EL (cell line): ENCODE measurements at places on chromosomes 4 and X.
A peak's percentile ranks its signal among the peaks of the same experiment; 100 is the strongest.

GRCh38 chr4:73718375-73719373, 21.7 kb upstream of the CXCL8 start:
- DNase-seq: peak; percentile 34

GRCh38 chrX:135295944-135296305, 13.4 kb upstream of the ETDC start:
- DNase-seq: no peak

DNA sequence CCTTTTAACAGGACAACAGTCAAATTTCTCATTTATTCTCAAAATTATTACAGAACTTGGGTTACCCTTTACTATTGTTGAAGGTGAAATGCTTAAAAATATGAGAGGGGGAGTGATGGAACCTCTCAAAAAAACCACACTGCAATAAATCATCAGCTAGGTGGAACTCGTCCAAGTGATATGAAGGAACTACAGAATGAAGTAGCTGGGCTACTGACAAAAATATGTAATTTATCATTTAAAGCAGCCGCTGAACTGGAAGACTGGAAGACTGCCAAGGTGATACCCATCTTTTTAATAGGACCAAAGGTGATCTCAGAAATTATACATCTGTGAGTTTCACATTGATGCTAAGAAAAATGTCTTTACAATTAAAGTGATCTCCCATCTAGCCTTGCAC, 597.7 kb upstream of the TENM3 start:
- no peak for DNase-seq

- DNase-seq: no peak
These were observed 620.0 kb downstream of the ADGRL3 start for GRCh38 chr4:61820136-61820535.

- no peak for DNase-seq
These were observed 522.3 kb downstream of the TRIML1 start for GRCh38 chr4:188661502-188661901.

- no peak for DNase-seq
These were observed 130.9 kb upstream of the FAM9B start for GRCh38 chrX:9164533-9165426.

- DNase-seq: no peak
These were observed 161.7 kb upstream of the NAP1L5 start for GRCh38 chr4:88859191-88859812.

DNA sequence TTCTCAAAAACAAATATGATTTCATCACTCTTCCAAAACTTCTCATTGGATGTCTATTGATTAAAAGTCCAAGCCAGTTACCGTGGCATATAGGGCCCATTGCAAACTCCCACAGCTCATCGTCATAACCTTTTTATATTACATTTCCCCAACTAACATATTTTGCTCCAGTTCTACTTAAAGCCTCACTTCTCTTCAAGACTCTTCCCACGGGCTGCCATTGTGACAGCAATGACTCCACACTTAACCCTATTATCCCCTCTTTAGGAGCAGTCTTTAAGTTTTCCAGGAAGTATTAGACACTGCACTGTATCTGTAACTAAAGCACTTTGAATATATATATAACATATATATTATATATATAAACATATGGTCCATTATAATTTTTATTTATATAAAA, 44.5 kb downstream of the DTHD1 start:
- no peak for DNase-seq

DNA sequence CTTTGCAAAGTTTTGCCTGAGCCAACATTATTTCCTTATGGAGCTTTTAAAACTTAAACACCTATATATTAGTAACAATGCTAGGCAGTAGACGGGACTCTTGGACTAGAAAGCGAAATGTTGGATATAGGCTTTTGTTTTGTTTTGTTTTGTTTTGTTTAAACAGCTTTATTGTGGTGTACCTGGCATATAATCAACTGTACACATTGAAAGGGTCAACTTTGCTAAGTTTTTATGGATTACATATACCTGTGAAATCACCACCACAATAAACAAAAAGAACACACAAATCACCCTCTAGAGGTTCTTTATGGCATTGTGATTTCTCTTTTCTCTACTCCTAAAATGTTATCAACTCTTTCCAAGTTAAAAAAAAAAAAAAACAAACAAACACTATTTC, 184.9 kb upstream of the LNX1 start:
- no peak for DNase-seq

DNA sequence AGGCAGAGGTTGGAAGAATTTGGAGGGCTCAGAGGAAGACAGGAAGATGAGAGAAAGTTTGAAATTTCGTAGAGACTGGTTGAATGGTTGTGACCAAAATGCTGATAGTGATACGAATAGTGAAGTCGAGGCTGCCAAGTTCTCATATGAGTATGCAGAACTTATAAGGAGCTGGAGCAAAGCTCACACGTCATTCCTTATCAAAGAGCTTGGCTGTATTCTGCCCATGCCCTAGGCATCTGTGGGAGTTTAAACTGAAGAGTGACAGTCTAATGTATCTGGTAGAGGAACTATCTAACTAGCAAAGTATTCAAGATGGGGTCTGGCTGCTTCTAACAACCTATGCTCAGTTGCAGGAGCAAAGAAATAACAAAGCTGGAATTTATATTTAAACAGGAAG, 102.1 kb downstream of the PCDH18 start:
- no peak for DNase-seq

- DNase-seq: peak; percentile 44
These were observed 41.5 kb downstream of the SOWAHB start for GRCh38 chr4:76856243-76857073.

DNA sequence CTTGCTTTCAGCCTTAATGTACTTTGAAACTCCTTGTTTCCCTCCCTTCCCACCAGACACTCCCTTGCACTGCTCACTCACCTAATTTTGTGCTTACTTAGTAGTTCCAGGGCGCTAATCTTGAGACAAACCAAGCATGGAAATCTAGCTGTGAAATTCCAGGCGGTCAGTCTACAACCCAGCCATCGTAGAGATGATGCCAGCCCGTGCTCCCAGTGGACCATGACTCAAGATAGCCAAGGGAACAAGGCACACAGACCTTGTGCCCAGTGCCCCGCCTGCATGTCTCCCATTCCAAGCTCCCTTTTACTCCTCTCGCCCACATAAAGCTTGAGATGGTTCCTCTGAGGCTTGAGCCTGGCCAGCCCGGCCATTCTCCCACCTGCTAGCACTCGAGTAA, 11.1 kb downstream of the TREX2 start:
- no peak for DNase-seq

DNA sequence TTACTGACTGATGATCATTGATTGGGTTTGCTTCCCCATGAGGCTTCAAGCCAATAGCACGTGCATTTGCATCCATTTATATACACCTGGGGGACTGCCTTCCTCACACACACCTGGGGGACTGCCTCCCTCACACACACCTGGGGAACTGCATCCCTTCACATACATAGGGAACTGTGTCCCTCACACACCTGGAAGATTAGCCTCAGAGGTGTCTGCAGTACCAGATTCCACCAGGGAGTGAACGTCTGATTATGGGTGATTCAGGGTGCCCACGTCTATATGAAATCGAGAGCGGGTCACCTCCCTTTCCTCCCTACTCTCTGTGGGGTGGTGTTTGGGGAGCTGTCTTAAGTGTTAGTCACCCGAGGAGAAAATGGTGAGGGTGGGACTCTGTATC, 16.9 kb downstream of the CD99 start:
- peak; percentile 34 for DNase-seq

DNA sequence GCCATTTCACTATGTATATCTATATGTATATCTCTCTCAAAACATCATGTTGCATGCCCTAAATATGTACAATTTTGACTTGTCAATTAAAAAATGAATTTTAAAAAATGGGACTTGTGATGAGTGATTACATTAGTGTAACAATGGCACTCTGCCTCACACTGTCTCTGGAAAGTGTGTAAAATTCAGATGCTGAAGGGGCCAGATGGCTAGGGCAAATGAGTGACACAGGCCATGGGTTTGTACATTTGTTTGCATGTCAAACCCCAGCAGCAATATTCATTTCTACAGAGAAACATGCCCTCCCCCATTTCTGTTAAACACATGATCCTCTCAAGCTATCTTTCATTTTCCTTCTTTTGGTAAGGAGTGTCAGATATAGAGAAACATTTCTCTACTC, 8.1 kb downstream of the SCARB2 start:
- DNase-seq: no peak

- DNase-seq: no peak
These were observed 704.4 kb upstream of the AMOT start for GRCh38 chrX:113545040-113545439.

DNA sequence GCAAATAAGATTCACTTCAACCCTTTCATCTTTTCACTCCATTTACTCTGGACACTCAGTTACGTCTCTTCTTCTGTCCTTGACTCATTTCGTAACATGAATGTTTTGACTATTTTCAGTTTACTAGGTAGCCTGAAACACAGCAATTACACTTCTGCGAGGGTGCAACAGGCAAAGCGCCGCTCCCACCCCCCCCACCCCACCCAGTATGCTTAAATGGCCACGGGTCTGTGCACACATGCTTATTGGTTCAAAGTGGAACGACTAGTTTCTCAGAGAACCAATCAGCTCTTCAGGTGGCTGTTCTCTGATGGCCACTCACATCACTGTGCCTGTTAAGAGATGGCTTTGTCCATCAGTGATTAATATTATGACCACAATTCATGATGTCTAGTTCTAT, 3.5 kb downstream of the BEND4 start:
- no peak for DNase-seq

GRCh38 chr4:110867981-110868720, 245.3 kb upstream of the PITX2 start:
- no peak for DNase-seq

DNA sequence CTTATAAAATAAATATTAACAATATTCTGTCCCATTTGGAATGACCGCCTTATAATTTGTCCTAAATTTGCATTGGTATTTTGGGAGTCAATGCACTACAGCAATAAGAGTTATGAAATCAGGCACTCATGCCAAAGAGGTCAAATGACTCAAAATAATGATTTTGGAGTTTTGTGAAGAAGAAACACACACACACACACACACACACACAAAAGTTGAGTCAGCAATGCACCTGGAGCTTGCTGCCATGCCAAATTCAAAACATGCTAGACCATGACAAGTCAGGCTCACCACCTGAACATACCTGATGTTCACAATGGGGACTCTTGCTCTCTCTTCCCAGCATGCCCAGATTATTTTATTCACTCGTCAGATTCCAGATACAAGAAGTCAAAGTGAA, 56.7 kb downstream of the PROM1 start:
- DNase-seq: no peak

DNA sequence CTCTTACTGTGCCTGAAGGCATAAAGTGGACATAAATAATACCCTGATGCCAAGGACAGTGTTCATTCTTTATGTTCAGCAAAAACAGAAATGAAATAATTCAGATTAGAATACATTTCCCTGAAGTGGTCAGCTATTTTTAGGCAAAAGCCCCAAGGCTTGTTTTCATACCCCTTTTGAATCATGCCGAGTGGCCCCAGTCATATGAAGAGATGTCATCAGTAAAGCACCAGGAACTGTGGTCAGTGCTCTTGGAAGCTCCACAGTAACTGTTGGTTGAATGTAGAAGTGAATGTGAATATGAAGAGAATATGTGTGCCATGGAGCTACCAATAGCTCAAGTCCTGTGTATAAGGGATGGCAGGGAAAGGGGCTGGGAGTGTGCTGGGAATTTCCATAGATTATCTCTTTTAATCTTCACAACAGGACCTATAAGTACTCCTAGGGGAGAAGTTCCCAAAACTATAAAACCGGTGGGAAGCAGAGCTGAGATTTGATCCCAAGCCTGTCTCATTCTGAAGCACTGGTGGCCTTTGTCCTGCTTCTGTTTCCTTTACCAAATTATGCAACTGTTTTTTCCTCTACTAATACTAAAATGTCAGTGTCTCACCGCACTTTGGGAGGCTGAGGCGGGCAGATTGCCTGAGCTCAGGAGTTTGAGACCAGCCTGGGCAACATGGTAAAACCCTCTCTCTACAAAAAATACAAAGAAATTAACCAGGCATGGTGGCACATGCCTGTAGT, 52.6 kb downstream of the FNIP2 start:
- DNase-seq: peak; percentile 61

DNA sequence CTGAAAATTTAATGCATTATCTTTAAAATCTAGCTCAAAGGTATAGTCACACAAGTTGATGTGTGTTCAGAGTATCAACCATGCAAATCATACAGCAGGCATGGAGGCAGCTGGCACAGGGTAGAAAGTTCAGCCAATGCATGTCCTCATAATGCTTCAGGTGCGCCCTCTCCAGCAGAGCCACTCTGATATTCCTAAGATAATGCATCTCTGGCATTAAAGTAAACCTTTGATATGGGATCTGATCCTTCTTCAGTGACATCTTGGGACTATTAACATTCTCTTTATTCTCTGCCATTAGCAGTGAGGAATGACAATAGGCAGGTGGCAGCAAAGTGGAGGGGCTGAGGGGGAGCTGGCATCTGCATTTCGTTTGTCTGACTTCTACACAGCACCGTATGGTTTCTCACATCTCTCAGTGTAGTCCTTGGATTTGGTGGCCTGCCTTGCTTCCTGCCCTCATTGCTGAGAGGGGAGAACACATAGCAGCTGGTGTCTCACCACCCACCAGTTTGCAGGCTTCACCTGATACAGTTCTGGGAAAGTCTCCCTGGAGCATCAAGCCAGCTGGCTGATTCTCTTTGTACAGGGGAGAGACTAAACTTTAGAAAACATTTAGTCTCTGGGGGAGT, 168.7 kb upstream of the TBC1D9 start:
- DNase-seq: no peak

GRCh38 chrX:94053575-94053974, 379.6 kb downstream of the FAM133A start:
- no peak for DNase-seq

- DNase-seq: no peak
These were observed 12.4 kb downstream of the ZDHHC9 start for GRCh38 chrX:129831091-129831885.

- no peak for DNase-seq
These were observed 47.2 kb downstream of the GYG2 start for GRCh38 chrX:2875798-2876399.

- DNase-seq: no peak
These were observed 599.0 kb downstream of the RAB28 start for GRCh38 chr4:12884846-12885796.

GRCh38 chrX:38232079-38232686, 11.5 kb upstream of the SRPX start:
- peak; percentile 8 for DNase-seq

GRCh38 chrX:107787827-107788226, 10.3 kb downstream of the NCBP2L start:
- DNase-seq: no peak

DNA sequence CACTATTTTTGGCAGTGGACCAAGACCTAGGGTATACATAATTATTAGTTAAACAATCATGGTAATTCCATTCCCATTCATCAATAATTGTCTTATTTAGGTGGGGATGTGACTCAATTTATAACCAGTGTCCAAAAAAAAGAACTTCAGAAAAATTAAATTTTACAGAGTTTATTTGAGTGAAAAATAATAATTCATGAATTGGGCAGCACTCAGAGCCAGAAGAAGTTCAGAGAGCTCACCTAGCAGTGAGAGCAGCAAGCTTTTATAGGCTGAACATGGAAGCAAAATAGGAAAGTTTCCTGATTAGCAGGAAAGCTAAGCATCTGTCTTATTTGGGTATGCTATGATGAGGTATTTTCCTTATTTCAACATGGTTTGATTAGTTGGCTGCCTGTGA, 500.8 kb downstream of the PCDH7 start:
- DNase-seq: no peak
